ENCODE measurements at places on chromosomes 13 and 19.

GRCh38 chr19:4066176-4066606 is 508 bp downstream of the ZBTB7A start:
- no peak for DNase-seq

- no peak for DNase-seq
Observed at GRCh38 chr19:38351865-38352395, 16.3 kb downstream of the CATSPERG start.

GRCh38 chr13:41356786-41357185 is 45.7 kb downstream of the NAA16 start:
- no peak for DNase-seq

GRCh38 chr13:70894258-70894657 is 786.0 kb upstream of the KLHL1 start:
- DNase-seq, result no peak

DNA sequence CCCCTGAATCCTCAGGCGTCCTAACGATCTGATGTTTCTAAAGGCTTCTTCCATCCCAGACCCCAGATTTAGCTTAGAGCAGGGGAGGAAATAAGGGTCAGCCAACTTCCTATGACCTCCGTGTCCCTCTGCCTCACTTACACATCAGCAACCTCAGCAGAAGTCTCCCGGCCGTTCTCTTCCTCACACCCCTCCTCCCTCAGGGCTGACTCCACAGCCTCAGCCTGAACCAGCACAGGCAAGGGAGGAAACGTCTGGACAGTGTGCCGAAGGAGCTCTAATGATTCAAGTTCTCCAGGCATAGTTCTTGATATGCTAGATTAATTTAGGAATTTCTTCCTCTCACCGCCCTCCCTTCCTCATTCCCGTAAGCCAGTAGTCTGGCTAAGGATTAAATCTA is 121.4 kb downstream of the NUFIP1 start:
- DNase-seq, result no peak

DNA sequence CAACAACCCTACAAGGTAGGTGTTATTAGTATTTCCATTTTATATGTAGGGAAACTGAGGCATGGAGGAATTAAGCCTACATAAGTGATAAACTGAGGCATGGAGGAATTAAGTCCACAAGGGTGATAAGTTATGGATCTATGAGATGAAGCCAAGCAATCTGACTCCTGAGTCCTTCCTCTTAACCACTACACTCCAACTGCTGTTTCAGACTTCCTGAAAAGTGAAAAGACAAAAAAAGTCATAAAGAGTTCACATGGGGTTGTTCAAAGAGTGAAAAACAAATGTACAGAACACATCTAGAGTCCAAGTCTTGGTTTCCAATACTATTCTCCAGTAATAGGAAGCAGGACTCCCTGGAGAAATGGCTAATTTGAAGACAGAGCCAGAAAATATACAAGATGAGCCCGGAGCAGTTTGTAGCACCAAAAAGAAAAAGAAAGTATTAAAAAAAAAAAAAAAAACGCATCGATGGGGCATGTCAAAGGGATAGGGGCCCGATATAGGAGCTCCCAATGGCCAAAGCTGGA is 12.1 kb downstream of the CRYL1 start:
- no peak for DNase-seq

GRCh38 chr13:20607015-20607414 is 40.1 kb downstream of the IFT88 start:
- no peak for DNase-seq

- DNase-seq, result no peak
Observed at GRCh38 chr19:7674010-7675005, 2.6 kb upstream of the MCEMP1 start.

DNA sequence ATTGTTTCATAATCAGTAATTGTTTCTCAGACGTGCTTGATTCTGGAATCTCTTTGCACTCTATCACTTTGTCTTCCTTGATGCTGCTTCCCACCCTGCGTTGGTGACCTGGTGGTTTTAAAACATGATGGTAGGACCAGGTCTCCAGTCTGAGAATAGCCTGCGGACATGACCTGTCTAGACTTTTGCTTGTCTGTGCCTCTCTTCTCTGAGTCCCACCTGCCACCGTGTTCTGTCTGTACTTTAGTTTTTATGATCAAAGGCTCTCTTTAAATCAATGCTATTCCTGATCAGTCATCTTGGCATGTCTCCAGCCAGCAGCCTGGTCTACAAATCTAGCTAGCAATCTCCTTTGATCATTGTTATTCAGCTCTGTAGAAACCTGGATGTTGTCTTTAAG is 933.9 kb downstream of the DIAPH3 start:
- DNase-seq, result no peak

DNA sequence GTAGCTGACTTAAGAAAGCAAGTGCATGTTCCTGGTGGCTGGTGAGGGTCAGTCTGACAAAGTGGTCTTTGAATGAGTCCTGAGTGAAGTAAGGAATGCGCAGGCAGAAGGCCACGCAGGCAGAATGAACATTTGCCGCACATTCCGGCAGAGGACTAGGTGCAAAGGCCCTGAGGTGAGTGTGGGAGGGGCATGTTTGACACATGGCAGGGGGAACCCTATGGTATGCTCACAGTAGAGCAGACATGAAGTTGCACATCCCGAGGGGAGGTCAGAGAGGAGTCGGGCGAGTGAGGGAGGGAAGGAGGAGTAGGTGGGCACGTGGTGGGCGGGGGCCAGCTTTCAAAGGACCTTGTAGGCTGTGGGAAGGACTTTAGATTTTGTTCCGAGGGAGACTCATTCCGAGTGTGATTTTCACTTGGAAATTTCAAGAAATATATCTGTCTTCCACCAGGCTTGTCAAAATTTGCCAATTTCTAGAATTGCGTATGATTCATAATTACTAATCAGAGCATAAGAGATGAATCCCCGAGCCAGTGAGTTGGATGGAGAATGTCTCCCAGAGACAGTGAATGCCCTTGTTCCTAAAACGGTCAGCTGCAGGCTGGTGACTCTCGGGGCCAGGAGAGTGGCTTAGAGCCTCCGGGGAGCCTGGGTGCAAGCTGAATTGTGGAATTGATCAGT is 40.3 kb downstream of the ERICH6B start:
- no peak for DNase-seq

DNA sequence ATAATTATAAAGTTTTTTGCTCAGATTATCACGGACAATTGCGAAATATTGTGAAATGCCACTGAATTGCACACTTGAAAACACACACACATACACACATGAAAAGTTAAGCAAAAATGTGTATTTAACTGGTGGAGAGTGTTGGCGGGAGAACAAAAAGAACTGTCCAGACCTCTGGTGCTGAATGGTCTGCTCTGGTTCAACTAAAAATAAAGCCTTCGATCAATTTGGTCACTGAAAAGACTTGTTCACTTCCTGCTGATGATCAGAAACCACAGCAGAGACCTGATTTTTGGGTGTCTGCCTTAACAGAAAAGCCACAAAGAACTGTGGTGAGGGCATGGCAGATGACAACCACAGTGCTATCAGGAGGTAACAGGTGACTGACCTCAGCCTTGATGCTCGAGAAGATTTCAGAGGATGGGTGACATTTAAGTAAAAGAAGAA is 4.0 kb upstream of the IGFL1 start:
- no peak for DNase-seq

- no peak for DNase-seq
Observed at GRCh38 chr13:45700971-45701900, 884 bp upstream of the CBY2 start.

DNA sequence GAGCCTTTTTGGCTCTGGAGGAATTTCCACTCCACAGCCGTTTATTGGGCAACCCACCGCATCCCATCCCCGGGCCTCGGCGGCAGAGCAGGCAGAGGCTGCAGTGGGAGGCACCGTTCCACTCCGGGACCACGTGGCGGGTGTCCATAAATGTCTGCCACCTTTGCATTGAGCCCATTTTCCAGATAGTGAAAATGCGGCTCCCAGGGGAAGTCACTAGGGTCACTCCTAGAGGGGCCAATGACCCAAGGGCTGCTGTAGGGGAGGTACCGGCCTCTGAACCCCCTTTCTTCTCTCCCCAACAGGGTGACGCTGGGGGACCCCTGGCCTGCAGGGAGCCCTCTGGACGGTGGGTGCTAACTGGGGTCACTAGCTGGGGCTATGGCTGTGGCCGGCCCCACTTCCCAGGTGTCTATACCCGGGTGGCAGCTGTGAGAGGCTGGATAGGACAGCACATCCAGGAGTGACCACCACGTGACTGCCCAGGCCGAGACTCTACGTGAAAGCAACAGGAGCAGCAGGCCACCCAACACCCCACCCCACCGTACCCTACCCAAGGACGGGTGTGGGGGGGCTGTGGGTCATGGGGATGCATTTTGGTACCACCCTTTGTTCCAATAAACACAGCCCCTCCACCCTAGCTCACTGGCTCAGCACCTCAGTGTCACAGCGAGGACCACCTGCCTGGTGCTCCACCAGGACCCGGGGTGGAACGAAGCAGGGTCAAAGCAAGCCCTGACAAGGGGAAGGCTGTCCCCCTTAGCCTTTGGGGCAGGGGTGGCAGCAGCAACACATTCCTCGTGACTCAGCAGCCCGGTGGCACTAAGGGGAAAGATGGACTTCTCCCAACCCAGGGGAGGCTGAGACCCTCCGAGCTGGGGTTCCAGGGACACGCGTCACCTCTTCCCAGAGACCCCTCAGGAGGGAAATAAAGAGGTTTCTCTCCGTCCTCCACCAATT is 1.5 kb downstream of the TIMM13 start:
- no peak for DNase-seq

- DNase-seq, result no peak
Observed at GRCh38 chr19:35392742-35393715, 22.2 kb downstream of the GPR42 start.

DNA sequence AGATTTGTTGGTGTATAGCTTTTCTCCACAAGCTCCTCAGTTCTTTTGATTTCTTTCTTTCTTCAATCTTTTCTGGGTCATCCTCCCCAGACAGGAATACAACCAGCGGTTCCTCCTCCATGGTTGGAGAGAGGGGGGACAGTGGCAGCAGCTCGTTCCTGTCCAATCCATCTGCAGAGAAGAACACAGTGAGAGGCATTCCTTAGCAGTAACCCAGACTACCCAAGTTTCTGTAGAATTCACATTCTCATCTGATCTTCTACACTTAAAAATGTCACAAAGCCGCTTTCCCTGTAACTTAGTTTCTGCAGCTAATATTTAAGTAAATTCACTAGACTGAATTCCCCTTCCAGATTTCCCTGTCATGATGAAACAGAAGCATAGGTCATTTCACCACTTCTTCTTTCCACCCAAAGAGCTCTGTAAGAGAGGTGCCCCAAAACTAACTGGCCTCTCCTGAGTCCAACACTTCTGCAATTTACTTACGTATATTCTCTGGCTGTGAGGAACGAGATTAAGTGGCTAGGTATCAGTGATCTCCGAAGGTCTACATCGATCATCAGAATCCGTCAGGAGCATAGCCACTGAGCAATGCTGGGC is 171.9 kb downstream of the TBC1D4 start:
- no peak for DNase-seq
